A549 (cell line): ENCODE measurements at places on chromosomes 16 and 17.
A peak's percentile ranks its signal among the peaks of the same experiment; 100 is the strongest.

DNA sequence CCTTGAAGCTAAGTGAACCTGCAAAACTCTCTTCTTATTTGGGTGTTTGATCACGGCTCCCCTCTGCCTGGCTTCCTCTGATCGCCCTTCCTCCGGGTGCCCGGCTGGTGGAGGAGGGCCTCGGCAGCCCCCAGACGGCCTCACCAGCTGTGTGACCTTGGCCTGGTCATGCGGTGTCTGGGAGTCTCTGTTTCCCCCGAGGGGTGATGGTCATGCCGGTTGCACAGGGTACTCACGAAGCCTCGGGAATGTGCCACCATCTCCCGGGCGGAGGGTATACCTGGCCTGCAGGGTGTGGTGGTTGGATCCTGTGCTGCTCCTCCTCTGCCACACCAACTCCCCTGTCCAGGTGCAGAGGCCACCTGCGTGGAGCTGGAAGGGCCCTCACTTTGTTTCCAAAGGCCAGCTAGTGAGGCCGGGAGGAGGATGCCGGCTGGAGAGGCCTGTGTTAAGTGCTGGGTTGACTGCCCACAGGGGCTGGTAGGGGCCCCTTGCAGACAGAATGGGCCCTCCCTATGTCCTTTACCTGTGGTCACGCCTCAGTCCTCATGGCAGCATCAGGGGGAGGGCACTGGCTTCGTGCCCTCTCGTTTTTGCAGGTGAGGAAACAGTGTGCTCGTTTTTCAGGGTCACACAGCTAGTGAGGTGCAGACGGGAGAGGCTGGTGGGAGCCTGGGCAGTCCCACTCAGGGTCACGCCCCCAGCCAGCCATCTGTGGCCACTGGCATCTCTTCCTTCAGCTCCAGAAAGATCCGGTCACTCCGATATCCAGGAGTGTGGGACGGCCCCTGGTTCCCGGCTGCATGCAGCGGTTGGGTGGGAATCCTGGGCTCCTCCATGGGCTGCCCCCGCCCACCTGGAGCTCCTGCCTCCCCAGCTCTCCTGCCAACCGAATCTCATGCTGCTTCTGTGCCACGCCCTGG lies 148.5 kb upstream of the GSE1 start:
- DNase-seq: no peak

- no peak for DNase-seq
Observed at GRCh38 chr17:67376415-67376736, 705 bp upstream of the PITPNC1 start.

DNA sequence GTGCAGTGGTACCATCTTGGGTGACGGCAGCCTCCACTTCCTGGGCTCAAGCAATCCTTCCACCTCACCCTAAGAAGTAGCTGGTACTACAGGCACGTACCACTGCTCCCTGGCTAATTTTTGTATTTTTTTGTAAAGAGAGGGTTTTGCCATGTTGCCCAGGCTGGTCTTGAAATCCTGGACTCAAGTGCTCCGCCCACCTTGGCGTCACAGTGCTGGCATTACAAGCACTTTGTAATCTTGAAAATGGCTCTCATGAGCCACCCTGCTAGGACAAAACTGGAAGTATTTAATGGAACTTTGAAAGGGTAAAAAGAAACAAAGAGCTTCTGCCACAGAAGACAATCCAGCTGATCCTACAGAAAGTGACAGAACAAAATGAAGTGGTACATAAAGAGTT lies 9.2 kb downstream of the SUMO2 start:
- no peak for DNase-seq

- no peak for DNase-seq
Observed at GRCh38 chr16:17432901-17433576, 37.7 kb downstream of the XYLT1 start.

DNA sequence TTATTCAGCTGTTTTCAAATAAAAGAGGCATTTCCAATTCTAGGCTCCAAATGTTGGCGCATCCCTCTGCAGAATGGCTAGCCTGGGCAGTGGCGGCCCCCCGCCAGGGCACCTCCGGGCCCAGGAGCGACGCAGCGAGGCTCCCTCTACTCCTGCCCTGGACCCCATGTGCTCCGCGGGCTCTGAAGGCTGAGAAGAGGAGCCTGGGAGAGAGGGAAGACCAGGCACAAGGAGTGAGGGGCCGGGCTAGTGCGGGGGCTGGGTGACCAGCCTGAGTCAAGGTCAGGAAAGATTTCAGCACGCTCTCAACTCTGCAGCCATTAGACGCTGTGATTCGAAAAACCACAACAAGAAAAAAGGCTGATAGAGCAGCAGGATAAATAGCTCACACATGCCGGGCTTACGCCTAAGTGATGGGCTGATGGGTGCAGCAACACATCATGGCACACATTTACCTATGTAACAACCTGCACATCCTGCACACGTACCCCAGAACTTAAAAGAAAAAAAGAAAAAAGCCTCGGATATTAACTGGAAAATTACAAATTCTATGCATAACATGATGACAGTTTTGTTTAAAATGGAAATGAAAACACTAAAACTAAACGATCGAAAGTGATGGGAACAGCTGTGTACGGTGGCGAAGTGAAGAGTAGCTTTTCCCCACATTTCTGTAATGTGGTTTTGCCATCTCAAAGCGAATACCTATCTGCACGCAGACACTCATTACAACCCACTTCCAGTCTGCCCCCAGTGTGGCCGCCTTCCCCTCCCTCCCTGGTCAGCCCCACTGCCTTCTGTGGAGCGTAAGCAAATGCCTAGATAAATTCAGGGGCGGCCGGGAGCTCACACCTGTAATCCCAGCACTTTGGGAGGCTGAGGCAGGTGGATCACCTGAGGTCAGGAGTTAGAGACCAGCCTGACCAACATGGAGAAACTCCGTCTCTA lies 44.4 kb downstream of the MAP1LC3B start:
- DNase-seq: no peak

GRCh38 chr17:75099881-75100595 lies 9.7 kb upstream of the ARMC7 start:
- no peak for DNase-seq

- peak; percentile 44 for DNase-seq
Observed at GRCh38 chr16:56742030-56742984, 12.4 kb downstream of the NUP93 start.
